ENCODE measurements at places on chromosomes 13 and 19.

- DNase-seq, result no peak
Measured at GRCh38 chr13:111846391-111847159, 220.4 kb upstream of the SOX1 start.

DNA sequence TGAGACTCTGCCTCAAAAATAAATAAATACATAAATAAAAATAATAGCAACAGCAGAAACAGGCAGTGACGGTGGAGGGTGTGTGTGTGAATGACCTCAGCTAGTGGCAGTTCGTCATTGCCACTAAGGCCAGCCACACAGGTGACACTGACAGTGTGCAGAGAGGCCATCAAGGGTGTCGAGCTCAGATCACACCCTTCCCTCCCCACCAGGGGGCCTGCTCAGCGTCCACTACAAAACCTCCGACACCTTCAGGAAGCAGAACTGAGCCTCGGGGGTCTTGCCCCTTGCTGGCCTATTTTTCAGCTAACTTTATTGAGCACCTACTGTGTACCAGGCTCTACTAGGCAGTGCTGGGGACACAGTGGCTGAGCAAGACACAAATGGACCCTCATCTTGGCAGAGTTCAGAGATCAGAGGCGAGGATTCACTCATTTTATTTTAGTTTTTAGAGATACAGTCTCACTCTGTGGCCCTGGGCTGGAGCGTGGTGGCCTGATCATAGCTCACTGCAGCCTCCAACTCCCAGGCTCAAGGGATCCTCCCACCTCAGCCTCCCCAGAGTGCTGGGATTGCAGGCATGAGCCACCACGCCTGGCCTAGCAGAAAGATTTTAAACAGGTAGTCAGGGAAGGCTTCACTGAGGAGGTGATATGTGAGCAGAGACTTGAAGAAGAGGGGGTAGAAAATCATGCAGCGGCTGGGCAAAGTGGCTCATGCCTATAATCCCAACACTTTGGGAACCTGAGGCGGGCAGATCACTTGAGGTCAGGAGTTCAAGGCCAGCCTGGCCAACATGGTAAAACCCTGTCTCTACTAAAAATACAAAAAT lies 30.3 kb upstream of the SEMA6B start:
- no peak for DNase-seq

DNA sequence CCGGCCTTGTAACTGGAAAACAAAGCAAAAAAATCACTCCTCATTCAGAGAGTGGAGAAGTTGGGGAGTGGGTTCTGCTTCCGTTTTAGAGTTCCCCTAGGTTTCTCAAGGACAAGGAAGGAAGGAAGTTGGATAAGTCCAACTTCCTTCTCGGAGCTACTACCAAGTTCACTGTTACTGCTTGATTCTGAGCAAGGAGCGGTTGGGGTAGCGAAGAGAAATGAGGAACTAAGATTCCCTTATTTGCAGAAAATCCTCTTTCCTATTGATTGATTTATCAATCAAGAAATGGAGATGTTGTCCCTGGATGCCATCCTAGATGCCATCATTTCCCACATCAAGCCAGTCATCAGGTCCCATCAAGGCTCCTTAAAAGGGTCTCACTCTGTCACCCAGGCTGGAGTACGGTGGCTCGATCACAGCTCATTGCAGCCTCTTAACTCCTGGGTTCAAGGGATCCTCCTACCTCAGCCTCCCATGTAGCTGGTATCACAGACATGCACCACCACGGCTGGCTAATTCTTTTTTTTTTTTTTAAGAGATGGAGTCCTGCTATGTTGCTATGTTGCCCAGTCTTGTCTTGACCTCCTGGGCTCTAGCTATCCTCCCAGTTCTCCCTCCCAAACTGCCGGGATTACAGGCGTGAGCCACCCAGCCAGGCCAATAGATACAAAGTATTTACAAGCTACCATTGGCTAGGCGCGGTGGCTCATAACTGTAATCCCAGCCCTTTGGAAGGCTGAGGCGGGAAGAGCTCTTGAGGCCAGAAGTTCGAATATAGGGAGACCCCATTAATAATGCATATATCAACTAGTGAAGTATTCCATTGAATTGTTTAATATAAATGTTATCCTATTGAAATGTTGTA lies 809 bp upstream of the B9D2 start:
- no peak for DNase-seq

DNA sequence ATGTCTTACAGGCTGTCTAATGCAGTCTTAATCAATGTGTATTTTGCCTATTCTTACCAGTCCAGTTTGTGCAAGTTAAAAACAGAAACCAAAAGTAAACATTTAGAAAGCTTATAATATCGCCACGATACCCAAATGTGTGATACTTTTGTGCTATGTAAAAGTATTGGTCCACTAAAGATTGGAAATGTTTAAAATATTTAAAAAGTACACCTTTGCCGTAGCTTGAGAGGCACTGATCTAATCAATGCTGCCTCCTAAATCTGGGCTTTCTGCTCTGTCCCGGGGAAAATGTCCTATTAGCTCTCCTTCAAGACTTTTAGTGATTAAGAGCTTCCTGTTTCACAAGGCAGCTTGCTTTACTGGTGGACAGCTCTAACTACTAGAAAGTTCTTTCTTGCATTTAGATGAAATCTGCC lies 64.7 kb downstream of the DNAJC15 start:
- DNase-seq, result no peak

DNA sequence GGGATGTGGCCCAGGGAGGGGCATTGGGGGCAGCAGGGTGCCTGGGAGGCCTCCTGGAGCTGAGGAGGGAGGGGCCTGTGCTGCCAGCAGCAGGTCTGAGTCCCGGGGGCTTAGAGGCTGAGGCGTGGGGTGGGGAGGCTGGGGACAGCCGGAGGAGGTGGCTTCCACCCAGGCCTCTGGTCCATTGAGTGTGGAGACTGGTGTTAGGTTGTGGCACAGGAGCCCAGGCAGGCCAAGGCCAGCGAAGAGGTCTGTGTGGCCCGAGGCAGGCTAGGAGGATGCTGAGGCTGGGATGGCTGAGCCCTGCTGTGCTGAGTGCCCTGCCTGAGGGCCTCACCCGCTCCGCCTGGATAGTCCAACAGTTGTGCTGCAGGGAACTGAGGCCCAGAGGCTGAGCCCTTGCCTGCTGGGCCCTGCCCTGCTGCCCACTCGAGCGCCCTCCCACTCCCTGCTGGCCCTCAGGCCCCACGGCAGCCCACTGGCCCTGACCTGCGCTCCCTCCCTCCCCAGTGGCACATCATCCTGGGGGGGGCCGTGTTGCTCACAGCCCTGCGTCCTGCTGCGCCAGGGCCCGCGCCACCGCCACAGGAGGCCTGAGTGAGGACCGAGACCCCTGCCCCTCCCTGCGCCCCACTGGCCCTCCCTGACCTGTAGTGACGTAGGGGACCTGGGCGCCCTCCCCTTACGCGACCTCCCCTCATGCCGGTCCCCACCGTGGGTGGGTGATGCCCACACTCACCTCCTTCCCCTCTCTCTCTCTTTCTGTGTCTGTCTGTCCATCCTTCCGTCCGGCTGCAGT lies 4.9 kb upstream of the GARIN5A start:
- DNase-seq, result no peak

GRCh38 chr13:60028021-60028420 lies 135.7 kb downstream of the DIAPH3 start:
- no peak for DNase-seq

DNA sequence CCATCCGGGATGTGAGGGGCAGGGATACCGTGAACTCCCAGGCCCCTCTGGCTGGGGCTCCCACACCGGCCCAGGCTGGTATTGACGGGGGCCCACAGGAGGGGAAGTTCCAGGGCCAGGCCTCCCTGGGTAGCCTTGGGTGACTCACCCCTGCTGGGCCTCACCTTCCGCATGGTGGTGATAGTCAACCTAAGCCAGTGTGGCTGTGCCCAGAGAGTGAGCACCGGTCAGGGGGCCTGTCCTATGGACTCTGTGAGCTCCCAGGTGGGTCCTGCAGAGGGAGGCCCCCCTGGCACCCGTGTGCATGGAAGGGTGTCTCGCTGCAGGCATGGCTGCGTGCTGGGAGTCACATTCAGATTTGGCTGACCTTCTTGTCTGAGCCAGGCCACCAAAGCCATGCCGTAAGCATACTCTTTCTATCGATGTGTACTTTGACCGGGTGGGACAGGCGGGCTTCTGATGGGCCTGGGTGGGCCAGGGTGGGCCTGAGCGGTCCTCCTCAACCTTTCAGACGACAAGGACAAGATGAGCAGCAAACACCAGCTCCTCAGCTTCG lies 27.6 kb downstream of the DHX34 start:
- DNase-seq, result no peak

GRCh38 chr19:12676384-12676792 lies 5.3 kb downstream of the DHPS start:
- no peak for DNase-seq

DNA sequence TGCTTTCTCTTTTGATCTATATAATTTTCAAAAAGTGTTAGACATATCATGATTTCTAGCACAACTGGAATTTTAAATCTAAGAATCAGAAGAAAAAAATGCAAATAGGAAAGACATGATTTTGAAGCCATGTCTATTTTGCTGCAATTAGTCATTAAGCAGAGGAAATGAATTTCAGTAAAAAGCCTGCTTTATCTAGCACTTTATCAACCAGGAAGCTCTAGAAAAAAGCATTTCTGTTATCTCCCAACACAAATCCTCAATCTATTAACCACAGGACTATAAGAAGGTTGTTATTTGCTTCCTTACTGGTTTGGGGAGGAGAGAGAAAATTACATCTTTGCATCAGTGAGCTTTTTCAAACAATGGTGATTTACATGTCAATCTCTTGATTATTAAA lies 716.7 kb downstream of the DIAPH3 start:
- DNase-seq, result no peak

DNA sequence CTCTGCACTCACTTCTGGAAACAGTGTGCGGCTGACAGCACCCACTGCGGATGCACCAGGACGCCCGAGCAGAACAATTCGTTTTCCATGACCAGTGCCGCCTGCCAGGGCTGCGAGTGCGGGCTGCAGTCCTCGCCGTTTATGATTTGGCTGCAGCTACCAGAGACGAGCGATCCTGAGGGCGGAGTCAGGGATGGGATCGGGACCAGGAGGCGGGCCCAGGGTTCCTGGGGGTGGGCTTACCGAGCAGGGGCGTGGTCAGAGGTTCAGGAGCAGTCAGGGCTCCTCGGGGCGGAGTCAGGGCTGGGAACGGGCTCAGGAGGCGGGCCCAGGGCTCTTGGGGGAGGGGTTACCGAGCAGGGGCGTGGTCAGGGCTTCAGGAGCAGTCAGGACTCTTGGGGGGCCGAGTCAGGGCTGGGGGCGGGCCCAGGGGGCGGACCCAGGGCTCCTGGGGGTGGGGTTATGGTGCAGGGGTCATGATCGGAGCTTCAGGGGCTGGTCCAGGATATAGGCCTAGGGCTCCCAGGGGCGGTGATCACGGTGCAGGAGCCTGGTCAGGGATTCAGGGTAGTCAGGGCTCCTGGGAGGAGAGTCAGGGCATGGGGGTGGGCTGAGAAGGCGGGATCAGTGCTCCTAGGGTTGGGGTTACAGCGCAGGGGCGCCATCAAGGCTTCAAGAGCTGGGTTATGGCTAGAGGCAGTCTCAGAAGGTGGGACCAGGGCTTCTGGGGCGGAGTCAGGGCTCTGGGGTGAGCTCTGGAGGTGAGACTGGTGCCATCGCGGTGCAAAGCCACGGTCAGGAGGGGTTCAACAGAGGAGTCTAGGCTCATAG lies 1.7 kb downstream of the KLK4 start:
- no peak for DNase-seq

- DNase-seq, result no peak
Measured at GRCh38 chr19:34428549-34429285, 536 bp downstream of the UBA2 start.
